ENCODE measurements at places on chromosomes 13 and 19. TPM values are rescaled to one million over a fixed set of nuclear protein-coding genes. Genes with fewer than 3 reads are reported as not detected.

The LRRC4B gene
- 33.4 TPM for total RNA-seq

DNA sequence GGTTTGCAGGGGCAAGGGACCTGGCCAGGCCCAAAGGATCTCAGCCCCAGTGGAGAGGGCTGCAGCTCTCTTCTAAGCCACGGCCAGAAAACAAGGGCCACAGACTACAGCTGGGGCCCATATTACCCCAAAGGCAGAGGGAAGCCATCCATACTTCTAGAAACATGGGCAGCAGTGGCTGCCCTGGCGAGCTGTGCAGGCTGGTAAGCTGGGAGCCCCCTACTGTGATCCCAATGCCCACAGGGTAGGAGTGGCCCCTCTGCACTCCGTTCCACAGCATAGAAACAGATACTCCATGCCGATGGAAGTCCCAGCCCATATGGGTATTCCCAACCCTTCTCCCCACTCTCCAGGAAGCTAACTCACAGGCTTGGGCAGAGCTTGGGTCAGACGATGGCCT lies 25.1 kb downstream of the VSTM2B start:
- no peak for ATAC-seq

DNA sequence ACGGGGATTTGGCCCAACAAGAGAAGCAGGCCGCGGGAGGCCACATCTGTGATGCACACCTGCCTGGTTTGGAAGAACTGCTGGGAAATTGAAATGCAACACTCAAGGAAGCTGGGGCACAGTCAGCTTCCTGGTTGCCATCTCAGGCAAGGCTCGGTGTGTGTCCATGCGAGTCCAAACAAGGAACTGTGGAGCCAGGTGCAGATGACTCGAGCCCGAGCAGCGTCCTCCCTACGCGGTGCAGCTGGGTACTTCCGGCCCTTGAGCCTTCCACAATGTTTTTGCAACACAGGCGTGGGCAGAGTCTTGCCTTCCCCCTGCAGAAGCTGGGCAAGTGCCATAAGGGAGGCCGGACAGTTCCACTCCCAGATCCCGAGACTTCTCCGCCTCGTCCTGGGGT lies 94.6 kb downstream of the CRYL1 start:
- no peak for ATAC-seq

- ATAC-seq: no peak
Observed at GRCh38 chr19:18792661-18793060, 1.6 kb upstream of the COMP start.

DNA sequence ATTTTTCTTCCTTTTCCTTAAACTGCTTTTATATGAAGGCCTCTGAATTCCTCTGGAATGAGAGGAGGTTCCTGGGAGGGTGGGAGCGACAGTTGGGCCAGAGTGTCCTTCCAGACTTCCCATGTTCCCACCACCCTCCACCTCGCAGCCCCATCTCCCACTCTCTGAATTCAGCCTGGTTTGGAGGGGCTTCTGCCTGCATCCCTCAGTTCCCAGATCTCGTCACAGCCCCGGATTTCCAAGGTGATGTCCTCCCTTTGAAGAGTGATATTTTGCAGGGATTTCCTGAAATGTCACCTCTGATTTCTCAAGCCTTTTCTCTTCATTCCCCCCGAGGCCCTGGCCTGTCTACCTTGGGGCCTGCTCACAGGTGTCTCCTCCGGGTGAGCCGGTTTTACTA lies 16.7 kb upstream of the SLC7A9 start:
- no peak for ATAC-seq

- ATAC-seq: peak; percentile 58
Observed at GRCh38 chr19:30227661-30228112, 144.5 kb upstream of the ZNF536 start.

DNA sequence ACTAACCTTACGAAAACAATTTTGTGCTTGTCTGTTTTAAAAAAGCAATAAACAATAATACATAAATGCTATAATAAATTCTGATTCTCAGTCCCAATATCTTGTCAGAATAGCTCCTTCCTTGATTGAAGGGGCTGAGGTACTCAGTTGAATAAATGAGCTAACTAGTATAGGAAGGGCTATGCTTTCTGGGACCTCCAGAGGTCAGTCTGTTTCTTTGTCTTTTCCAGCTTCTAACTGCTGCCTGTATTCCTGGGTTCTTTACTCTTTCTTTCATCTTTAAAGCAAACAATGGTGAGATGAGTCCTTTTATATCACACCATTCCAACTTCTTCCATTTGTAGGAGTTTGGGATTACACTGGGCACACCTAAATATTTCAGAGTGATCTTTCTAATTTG lies 1297.0 kb upstream of the ATXN8OS start:
- no peak for ATAC-seq

DNA sequence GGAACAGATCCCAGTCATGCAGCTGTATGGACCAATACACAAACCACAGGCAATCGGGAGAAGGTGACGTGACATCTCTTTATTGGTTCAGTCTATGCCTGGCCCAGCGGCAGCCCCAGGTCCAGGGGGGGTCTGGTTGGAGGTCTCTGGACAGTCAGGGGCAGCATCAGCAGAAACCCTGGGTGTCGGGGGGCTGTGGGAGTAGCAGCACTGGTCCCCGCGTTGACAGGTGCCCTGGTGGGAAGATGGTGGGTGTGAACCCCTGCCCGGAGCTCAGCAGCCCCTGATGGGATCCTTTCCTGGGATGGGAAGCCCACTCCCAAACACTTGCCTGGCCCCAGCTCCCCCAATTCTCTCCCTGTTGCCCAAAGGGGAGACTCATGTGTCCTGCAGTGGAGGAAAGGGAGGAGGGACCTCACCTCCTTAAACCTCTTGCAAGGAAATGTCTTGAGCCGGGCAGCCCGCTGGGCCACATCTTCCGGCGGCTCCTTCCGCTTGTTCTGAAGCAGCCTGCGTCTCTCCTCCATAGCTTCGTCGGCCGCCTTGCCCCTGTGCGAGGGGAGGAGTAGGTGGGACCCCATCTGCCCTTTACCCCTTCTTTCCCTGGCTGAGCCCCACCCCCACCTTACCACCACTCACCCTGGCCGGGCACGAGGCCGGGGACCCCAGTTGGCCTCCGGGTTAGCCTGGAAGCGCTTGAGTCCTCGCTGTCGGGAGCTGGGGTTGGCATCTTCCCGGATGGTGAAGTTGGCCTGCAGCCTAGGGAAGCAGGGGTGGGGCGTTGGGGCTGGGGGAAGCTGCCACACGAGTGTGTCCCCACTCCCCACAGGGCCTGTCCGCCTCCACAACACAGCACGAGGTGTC lies 2.4 kb upstream of the LYL1 start:
- no peak for ATAC-seq

GRCh38 chr19:46478356-46478986 lies 7.1 kb upstream of the PNMA8A start:
- peak; percentile 84 for ATAC-seq

GRCh38 chr19:3094601-3095440 lies 659 bp downstream of the GNA11 start:
- no peak for ATAC-seq

GRCh38 chr13:94703271-94703670 lies 9.1 kb downstream of the SOX21 start:
- no peak for ATAC-seq

GRCh38 chr13:29193083-29193482 lies 372.9 kb downstream of the MTUS2 start:
- no peak for ATAC-seq
